NCI-H1930 (cell line): ENCODE measurements at places on chromosomes 5 and 9.

GRCh38 chr9:134657666-134658377 is 16.2 kb downstream of the COL5A1 start:
- DNase-seq, result no peak

GRCh38 chr9:111287127-111287526 is 42.9 kb downstream of the OR2K2 start:
- no peak for DNase-seq

- DNase-seq, result no peak
Measured at GRCh38 chr9:84145780-84146179, 165.2 kb downstream of the RMI1 start.

- no peak for DNase-seq
Measured at GRCh38 chr5:111745075-111745739, 11.8 kb downstream of the NREP start.

GRCh38 chr5:65390208-65390607 is 91.5 kb downstream of the ADAMTS6 start:
- DNase-seq, result no peak

DNA sequence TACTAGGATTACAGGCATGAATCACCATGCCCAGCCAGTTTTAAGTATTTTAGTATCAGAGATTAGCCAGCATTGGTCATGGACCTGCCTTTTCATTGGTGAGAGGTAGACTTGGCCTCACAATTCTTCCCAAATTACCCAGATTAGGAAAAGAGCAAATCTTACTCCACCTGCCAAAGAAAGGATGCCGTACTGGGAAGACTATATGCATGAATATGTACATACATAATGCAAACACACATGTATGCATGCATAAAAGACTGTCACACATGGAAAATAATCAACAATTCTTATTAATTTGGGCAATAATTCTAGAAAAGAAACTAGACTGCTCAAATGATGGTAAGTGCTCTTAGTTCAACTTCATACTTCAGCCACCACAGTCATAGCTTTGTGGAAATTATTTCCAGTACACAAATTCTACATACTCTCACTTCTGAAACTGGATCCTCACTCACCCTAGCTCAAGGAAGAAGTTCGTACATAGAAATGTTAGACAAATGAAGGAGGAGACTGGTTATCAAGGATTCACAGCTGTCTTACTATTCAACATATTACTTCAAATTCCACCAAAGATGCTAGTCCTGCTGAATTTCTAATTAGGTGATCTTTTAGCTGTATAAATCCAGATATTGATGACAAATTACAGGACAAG is 73.7 kb downstream of the MINAR2 start:
- DNase-seq, result no peak

GRCh38 chr5:115736004-115736689 is 80.3 kb downstream of the CDO1 start:
- DNase-seq, result no peak

DNA sequence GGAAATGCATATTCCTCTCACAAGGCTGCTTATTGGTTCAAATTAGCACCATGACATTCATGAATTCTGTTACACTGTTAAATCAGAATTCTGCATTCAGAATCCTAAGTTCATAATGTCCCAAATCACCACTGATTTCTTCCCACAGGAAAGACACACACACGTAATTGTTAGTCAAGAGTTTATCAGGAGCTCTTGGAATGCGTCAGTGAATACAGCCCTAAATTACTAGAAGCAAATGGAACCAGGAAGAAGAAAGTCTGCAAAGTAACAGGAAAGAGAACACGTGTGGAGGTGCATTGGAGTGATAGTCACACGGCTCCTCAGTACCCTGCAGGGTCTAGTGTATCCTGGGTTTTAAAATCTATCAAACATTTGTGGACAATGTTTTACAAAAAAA is 110.2 kb downstream of the ANXA2R start:
- no peak for DNase-seq

DNA sequence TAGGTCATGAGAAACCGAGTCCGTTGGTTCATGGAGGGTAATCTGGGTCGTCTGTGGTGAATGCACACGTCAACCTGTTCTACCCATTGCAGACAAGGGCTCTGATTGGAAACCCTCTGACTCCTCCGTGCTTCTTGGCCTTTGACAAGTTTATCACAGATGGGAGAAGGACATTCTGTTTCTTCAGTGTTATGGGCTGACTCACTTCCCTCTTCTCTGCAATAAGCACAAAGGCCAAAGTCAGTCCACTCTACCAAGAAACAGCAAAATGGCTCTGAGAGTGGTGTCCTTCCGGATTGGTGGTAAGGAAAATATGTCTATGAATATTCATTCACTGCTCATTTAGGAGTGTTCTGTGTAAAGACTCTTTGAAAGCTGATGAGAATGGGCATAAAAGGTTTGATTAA is 89.3 kb downstream of the FEM1C start:
- DNase-seq, result no peak

DNA sequence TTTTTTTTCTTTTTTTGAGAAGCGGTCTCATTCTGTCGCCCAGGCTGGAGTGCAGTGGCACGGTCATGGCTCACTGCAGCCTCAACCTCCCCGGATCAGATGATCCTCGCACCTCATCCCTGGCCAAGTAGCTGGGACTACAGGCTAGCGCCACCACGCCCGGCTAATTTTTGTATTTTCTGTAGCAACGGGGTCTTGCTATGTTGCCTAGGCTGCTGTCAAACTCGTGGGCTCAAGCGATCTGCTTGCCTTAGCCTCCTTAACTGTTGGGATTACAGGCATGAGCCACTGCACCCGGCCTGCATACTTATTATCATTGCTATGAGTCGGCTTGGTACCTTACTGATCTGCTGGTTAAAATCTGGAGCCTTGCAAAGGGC is 790 bp upstream of the IARS1 start:
- DNase-seq, result no peak

- DNase-seq, result no peak
Measured at GRCh38 chr9:72133365-72134035, 15.7 kb upstream of the GDA start.

- DNase-seq, result no peak
Measured at GRCh38 chr5:148255456-148255855, 13.1 kb upstream of the SPINK13 start.

DNA sequence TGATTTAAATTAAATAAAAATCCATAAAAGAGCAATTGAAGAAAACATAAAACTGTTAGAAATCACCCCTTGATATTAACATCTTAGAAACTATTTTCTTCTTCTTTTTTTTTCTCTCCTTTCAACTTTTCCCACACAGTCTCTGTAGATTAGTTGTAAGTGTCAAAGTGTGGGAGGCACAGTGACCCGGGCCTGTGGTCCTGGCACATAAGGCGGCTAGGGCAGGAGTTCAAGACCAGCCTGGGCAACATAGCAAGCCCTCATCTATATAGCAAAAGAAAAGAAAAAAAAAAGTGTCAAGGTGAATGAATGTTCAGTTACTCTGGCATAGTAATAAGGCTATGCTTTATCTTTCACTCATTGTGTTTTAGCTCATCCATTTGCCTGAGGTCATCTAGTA is 14.2 kb downstream of the RORB start:
- no peak for DNase-seq

DNA sequence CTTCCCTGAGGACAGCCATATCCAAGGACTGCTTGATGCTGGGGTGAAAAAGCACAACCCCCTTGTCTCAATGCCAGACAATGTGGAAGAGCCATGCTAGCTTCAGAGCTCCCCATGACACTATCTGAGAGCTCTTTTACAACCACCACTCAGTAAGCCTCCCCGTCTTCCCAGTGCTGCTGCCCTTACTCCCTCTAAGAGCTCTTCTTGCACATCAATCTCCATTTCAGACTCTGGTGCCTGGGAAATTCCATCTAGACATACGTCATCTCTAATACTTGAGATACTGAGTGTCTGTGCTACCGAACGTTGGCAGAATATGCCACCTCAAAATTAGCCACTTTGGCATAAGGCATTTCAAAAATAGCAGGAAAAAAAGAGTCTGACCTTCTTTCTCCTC is 94.5 kb downstream of the EDIL3 start:
- no peak for DNase-seq

DNA sequence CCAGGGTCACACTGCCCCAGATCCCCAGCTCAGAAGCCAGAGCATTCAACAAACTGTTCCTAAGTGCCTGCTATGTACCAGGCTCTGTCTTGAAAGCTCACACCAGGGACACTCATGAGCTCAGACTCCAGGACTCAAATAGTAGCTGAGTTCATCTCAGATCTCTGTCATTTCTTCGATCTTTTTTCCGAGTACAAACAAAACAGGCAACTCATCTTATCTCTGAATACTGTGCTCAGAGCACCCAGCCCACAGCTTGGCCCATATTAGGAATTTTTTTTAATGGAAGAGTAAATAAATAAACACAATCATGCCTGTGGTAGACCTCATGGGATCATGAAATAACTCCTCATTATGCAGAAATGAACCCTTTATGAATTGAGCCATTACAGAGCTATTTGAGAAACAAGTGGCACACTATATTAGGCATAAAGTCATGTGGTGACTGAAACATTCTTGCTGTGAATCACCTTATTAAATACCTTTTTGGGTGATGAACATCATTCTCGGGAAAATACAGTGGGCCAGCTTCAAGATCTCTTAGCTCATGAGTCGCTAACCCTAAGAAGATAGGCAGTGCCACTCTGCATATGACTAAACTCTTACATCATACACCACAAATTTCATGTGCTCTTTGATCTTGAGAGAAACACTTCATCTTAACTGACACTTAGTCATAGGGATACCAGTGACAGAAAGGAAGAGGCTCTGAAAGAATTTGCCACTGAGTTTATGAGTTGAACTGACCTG is 9.9 kb downstream of the SH3RF2 start:
- DNase-seq, result no peak

DNA sequence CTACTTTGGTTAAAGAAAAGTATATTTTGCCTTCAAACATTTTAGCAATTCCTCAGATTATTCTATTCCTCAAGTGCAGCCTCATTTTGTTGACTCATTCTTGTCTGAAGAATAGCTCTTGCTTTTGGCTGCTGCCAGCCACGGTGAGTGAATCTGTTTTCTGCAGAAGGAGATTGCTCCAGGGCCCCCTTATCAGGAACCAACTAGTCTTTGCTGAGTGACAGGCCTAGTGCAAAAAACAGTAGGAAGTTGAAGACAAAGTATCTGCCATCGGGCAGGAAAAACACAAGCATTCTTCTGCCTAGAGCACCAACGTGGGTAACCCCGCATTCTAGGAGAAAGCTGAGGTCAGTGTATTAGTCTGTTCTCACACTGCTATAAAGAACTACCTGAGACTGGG is 42.3 kb downstream of the ZNF883 start:
- no peak for DNase-seq

- no peak for DNase-seq
Measured at GRCh38 chr9:130259044-130259443, 6.5 kb upstream of the HMCN2 start.

DNA sequence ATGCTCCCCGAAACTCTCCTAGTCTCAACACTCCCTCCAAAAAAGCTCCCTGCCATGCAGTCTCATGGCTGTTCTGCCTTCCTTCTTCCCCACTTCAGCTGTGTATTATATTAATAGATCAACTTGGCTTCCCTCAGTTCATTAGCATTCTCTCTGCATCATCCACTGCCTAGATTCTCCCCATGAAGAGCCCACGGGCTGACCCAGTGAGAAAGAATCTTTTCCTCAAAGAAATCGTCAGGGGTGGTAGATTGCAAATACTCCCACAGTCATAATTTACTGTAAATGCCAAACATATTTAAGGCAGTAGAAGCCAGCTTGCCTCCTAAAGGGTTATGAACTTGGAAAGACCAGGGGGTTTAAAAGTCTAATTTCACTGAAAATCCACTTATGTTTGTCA is 33.5 kb downstream of the GNA14 start:
- no peak for DNase-seq

GRCh38 chr9:33193818-33194217 is 26.7 kb upstream of the B4GALT1 start:
- no peak for DNase-seq

DNA sequence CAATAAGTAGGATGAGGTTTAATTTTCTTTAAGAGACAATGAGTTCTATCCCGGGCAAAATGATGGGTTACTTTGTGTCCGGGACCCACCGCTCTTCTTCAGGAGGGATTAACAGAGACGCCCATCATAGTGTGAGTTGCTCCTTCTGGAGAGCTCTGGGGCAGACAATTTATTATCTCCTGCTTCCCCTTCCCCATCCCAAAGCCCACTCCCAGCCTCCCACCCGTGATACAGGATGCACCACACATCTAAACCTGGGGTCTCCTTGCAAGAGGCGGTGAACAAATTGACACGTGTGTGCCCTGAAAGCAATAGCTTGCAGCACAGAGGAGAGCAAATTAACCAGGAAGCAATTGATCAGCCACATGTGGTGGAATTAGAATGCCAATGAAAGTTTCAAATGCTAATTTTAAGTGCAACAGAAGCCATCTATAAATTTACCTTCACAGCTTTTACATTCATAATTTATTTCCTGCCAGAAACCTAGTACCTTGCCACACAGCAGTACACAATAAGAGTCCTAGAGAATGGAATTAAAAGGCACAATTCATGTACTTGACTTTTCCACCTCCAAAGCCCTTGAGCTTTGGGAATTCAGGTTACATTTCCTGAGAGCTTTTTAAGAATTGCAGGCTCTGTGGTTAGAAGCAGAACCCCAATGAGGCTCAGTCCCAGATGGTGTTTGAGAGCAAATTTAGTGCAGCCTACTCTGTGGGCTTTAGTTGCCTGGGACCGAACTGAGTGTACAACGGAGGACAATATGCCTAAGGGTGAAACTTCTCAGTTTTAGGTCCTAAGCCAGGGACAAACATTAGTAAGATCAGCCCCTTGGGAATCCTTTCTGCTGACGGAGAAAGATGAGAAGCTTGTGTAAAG is 399.6 kb downstream of the MED10 start:
- DNase-seq, result no peak

DNA sequence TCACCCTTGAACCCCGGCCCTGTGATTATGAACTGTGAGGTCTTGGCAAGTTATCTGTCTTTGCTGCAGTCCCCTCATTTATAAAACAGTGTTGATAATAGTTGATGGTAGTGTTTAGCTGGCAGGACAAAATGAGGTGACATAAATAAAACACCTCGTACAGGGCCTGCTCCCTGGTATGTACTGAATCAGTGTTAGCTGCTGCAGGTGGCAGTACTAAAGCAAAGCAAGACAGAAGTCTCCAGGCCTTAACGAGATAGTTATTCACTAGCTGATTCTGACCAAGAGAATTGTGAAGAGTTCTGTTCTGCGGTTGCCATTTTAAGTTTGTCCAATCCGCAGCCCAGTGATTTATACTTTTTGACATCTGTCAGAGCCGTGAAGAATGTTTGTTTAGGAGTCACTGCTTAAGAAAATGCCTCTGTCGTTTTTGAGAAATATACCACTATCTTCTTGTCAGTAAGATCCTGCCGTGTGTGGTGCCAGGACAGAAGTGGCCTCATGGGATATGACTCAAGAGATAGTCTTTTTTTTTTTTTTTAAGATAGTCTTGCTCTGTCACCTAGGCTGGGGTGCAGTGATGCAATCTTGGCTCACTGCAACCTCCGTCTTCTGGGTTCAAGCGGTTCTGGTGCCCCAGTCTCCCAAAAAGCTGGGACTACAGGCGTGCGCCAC is 75.9 kb downstream of the KDM4C start:
- no peak for DNase-seq

GRCh38 chr5:159800131-159800840 is 116.0 kb upstream of the ADRA1B start:
- DNase-seq, result no peak
